Spinal cord (tissue), 10 donors: ENCODE measurements at places on chromosomes 2 and 18.

- no peak for DNase-seq
These were observed 19.5 kb downstream of the UNC80 start for GRCh38 chr2:209791151-209791550.

DNA sequence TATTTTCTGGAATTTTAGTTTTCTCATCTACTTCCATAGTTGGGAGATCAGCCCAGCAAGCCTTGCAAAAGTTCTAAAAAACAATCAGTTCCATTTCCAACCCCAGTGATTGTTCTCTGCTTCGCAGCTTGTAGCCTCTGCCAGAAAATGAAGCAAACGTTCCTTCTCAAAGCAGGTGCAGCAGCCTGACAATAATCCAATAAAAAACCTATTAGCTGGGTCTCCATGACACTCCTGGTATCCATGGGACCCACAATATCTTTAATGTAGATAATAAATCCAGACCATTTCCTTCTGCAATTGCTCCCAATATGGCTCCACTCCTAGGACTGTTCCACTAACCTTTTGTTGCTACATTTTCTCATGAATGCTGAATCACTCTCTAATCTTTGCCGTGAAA is 140.8 kb upstream of the SETBP1 start:
- DNase-seq, result peak; percentile 93

GRCh38 chr2:55428258-55428657 is 8.6 kb upstream of the CCDC88A start:
- no peak for DNase-seq

- no peak for DNase-seq
These were observed 98.4 kb upstream of the FIGN start for GRCh38 chr2:163834221-163834620.

- DNase-seq, result no peak
These were observed 153.3 kb upstream of the KYNU start for GRCh38 chr2:142724186-142724585.
